G401 (cell line): ENCODE measurements at places on chromosomes 5 and 9.
A peak's percentile ranks its signal among the peaks of the same experiment; 100 is the strongest.

DNA sequence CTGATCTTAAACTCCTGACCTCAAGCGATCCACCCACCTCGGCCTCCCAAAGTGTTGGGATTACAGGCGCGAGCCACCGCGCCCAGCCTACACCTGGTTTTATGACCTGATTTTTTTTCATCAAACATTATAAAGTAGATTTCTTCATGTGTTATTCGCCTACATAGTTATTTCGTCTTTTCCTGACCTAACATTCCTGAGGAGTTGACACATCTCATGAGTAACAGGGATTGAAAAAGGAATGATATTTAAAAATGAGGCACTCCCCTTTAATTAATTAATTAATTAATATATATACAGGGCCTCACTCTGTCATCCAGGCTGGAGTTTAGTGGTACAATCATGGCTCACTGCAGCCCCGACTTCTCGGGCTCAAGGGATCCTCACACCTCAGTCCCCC is 20.2 kb upstream of the MTMR12 start:
- DNase-seq: no peak

DNA sequence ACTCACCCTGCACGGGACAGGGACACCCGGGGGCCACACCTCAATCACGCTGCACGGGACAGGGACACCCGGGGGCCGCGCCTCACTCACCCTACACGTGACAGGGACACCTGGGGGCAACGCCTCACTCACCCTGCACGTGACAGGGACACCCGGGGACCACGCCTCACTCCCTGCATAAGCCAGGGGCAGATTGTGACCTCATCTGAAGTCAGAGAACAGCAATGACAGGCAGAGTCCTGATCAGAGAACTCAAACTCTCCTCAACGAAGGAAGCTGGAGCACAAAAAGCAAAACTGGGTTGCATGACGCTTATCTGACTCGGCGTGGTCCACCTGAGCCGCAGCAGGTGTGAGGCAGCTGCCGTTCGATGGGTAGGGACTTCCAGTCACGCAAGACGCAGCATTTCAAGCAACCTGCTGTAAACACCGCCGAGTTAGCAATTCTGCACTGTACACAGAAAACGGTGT is 3.2 kb downstream of the TERT start:
- DNase-seq: no peak

DNA sequence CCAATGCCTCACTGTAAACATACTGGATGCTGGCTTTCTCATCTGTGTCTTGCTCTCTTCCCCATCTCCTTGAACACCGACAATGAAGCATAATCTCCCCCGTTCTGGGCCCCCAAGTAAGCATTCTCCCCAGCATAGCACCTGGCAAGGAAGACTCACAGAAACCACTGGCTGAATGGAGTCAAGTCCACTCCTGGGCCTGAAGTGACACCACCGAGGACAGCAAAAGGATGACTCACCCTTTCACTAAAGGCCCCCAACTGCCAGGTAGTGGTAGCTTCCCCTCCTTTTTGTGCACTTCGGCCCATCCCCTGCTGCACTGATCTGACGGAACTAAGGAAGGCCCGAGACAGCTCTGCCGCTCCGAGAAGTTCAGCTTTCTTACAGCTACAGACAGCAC is 9.4 kb downstream of the VDAC1 start:
- no peak for DNase-seq

- DNase-seq: no peak
Observed at GRCh38 chr5:107005161-107005560, 665.6 kb downstream of the EFNA5 start.

GRCh38 chr9:17330097-17330496 is 195.3 kb downstream of the CNTLN start:
- no peak for DNase-seq

DNA sequence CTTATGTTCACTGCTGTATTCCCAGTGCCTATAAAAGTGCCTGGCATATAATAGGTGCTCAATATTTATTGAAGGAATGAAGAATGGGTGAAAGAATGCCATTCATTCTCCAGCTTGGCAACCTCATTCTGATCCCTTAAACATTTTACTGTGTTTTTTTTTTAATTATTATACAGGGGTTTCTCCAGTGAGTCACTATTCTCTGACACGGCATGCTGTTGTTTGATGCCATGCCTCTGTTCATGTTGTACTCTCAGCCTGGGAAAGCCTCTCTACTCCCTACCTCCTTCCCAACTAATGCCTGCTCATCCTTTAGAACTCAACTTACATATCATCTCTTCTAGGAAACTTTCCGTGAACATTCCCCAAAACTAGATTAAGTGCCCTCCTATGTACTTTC is 70.2 kb upstream of the PHF24 start:
- no peak for DNase-seq

DNA sequence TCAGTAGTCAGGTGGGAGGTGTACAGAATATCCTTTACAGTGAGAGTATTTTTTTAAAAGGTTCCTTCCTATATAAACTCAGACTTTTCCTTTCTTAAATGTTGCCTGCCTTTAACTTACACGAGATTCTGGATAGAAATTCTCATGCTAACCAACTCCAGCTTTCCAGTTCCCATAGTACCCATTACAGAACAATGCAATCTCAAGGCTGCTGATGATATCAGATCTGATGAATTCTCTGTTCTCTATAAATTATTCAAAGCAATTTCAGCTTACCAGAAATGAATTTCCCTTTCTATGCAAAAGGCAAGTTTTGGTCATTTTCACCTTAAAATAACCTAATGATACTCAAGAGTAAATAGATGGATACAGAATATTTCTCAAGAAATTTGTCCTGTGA is 90.3 kb downstream of the NUDT12 start:
- DNase-seq: no peak

- DNase-seq: no peak
Observed at GRCh38 chr9:91161465-91162300, 200.0 kb downstream of the AUH start.

- DNase-seq: peak; percentile 65
Observed at GRCh38 chr5:14309878-14310531, 166.9 kb downstream of the TRIO start.

DNA sequence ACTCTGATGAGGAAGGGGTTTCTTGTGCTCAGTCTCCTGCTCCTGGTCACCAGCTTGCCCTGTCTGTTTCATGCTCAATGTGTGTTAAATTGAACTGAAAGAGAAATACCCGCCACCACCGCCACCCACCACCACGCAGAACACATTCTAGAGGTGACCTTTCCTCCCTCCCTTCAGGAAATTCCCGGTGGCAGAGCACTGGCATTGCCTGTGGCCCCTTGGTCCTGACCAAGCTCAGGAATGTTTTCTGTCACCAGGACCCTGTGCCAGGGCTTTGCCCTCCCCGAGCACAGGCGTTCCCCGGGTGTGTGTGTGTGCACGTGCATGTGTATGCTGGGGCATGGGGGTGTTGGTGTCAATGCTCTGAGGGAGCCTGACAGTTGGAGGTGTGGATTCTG is 10.2 kb upstream of the SLC25A51 start:
- DNase-seq: no peak

GRCh38 chr9:35690614-35691333 is 1.0 kb upstream of the TPM2 start:
- DNase-seq: peak; percentile 79

DNA sequence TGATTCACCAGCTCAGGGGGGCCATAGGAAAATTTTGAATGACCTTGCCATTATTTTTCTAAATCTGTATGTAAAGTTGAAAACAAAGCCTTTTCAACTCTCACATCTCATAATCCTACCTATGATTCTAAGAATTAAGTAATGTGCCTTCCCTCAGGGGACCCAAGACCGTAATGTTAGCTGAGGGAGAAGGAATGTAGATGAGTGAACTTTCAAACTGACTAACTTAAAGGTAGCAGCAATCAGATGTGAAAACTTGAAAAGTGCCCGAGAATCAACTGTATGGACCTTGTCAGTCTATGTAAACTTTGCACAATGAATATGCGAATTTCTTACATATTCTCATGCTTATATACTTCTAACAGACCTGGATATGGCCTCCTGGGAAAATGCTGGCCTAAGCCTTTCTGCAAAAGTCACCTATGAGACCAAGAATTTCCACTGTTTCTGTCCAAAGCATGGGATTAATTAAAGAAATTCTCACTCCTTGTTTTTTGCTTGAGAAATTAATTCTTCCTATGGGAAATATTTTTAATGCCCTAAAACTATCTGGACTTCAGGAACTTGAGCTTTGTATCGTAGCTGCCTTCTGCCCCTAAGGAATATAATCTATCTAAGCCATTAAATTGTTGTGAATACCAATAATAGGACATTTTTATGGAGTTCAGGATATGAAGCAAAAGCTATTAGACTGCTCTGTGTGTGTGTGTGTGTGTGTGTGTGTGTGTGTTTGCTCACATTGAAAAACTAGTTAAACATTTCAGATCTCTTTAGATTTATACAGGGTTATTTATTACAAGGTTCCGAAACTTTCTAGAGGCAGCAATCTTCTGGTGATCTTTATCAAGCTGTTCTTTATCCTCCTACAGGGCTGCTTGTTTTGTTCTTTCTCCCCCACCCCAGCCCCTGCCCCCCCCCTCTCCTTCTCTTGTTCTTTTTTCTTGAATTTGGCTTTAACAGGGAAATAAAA is 169.1 kb upstream of the CLINT1 start:
- no peak for DNase-seq

- peak; percentile 23 for DNase-seq
Observed at GRCh38 chr5:149271195-149271715, 404 bp upstream of the AFAP1L1 start.

GRCh38 chr5:166342402-166342801 is 1949.0 kb upstream of the WWC1 start:
- DNase-seq: no peak

GRCh38 chr5:36957953-36958537 is 81.5 kb downstream of the NIPBL start:
- DNase-seq: no peak

GRCh38 chr5:167413506-167413905 is 877.9 kb upstream of the WWC1 start:
- DNase-seq: no peak

- no peak for DNase-seq
Observed at GRCh38 chr9:21994556-21995005, at the start of gene CDKN2B-AS1. TSS of gene CDKN2B-AS1 (plus strand) at chr9:21994791.

DNA sequence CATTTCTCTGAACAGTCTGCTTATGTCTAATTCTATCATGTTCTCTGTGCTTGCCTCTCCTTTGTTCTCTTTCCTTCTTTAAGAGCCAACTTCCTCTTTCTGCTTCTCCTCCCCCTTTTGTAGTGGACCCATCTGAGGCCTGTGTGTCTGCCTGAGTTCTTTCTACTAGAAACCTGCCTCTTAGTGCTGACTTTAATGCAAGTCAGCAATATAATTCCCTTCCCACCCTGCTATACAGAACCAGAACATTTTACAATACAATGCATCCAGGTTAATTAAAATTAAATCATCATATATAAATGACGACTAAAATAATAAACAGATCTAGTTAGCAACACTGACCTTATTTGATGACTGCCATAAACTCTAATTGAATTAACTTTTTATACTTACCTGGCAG is 82.6 kb upstream of the GAS1 start:
- DNase-seq: no peak
